ENCODE measurements at places on chromosomes 11 and 22. TPM values are rescaled to one million over a fixed set of nuclear protein-coding genes. Genes with fewer than 3 reads are reported as not detected.

GRCh38 chr11:93464927-93465540 lies 78.2 kb downstream of the SMCO4 start:
- no peak for ATAC-seq

Gene OR52N4
- total RNA-seq = not detected

Gene CRYBB2
- total RNA-seq = not detected

DNA sequence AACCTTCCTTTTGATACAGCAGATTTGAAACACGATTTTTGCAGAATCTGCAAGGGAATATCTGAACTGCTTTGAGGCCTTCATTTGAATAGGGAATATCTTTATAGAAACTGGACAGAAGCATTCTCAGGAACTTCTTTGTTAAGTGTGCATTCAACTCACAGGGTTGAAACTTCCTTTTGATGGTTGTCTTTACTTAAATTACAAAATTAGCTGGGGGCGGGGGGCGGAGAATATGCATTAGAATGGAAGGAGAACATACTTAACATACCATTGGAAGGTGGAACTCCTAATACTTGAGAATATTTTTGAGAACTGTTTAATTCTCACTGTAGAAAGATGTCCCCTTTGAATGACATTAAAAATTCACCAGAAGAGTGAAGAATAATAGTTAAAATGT lies 104.4 kb downstream of the TRIM51G start:
- ATAC-seq = no peak

Gene APOL1
- total RNA-seq = 19.0 TPM

- ATAC-seq = no peak
Measured at GRCh38 chr22:50034126-50035081, 21.8 kb upstream of the IL17REL start.

Gene HBB
- 20.2 TPM for total RNA-seq

DNA sequence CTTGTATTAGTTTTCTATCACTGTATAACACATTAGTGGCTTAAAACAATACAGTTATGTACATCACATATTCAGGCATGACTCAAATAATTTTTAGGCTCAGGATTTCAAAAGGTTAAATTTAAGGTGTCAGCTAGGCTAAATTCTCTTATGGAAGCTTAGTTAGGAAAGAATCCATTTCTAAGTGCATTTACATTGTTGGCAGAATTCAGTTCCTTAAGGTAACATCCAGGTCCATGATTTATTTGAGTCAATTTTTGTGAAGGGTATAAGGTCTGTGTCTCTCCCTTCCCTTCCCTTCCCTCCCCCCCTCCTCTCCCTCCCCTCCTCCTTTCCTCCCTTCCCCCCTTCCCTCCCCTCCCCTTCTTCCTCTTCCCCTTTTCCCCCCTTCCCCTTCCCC lies 399.0 kb upstream of the CNTN5 start:
- ATAC-seq = no peak

Gene SNX32
- total RNA-seq = 0.12 TPM

DNA sequence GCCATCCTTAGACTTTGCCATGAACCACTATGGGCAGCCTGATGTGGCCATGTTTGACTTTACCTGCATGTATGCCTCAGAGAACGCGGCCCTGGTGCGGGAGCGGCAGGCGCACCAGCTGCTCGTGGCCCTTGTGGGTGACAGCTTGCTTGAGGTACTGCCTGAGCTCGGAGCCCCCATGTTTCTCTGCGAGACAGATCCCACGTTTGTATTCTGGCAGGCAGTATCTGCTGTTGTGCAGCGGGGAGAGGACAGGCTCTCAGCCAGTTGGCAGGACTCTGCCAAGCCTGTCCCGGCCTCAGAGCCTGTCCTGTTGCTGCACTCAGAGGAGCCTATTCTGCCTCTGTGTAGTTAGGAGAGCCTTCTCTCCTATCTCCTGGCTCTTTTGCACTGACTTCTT lies 109.9 kb downstream of the MICAL2 start:
- ATAC-seq = no peak

DNA sequence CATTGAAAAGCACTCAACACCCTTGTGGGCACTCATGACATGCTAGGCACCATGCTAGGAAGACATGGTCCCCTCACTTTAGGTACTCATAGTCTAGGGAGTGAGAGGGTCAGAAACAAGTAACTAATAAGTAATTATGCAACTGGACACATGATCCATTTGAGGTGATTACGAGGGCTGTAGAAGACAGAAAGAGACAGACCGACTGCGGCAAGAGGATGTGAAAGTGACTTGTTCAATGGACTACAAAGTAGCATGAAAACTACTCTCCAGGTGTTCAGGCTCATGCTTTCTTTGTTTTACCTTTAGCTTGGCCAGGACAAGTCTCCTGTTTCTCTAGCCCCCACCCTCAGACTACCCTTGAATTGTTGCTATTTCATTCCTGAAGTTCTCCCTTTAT lies 310.8 kb upstream of the SORL1-AS1 start:
- no peak for ATAC-seq

DNA sequence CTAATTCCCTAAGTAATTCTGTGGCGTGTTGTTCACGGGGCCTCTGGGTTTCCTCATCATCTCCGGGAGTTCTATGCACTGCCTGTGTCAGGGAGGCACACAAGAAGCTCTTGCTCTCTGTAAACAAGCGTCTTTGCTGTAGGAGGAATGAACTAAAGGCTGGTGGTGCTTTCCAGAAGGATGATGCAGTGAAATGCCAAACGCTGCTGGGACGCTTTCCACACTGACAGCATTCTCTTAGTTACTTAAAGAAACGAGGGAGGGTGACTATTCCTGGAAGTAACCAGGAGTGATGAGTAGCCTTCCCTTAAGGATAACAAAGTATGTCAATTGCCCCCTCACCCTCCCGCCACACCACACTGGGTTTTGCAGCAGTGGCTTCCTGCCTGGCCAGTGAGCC lies 38.5 kb upstream of the NUP50 start:
- ATAC-seq = no peak

DNA sequence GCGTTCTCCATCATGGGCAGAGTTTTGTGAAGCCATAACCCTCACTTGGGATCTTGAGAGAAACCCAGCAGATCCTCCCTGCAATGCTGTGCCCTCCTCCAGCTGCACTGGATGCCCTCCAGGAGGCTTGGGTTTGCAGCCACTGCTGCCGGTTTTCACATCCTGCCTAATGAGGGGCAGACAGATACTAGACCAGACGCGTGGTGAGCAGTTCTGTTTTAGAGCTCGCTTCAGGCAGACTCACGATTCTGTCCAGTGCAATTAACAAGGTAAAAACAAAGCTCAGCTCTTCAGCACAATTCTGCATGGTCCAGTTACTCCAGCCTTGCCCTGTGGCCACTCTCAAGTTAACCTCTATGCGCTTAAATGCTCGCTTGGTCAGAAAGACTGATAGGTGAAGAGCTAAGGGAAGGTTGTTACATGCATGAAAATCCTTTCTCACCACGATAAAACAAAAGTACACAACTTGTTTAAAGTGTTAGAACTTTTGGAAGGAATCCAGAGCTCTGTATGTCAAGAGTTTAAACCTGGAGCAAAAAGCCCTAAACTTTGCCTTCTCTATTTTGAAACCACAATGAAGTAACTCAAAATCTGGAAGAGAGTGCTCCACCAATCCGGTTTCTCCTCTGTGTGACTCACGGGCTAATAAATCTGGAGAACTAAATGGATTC lies 292.3 kb upstream of the FAT3 start:
- ATAC-seq = no peak

- peak; percentile 32 for ATAC-seq
Measured at GRCh38 chr11:36509201-36509639, 852 bp downstream of the TRAF6 start.

Gene CLNS1A
- total RNA-seq = 106 TPM

Gene NUDT8
- 56.0 TPM for total RNA-seq

DNA sequence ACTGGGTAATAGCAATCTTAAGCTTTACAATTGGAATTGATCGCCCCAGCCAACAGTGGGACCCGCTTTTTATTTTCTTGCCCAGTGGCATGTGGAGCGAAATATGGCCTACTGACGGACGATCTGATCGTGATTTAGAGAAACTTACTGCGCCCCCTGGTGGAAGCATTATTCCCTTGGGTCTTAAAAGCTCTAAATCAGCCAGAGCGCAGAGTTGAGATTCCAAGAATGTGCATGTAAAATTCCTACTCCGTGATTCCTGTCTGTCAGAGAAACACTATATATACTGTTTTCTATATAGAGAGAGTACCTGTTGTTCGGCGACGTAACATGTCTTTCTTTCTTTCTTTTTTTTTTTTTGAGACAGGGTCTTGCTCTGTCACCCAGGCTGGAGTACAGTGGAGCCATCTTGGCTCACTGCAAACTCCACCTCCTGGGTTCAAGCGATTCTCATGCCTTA lies 3.7 kb upstream of the DPF2 start:
- peak; percentile 40 for ATAC-seq

Gene IGF2
- total RNA-seq = 1.6 TPM

- no peak for ATAC-seq
Measured at GRCh38 chr11:19349340-19350025, 108.7 kb upstream of the E2F8 start.

DNA sequence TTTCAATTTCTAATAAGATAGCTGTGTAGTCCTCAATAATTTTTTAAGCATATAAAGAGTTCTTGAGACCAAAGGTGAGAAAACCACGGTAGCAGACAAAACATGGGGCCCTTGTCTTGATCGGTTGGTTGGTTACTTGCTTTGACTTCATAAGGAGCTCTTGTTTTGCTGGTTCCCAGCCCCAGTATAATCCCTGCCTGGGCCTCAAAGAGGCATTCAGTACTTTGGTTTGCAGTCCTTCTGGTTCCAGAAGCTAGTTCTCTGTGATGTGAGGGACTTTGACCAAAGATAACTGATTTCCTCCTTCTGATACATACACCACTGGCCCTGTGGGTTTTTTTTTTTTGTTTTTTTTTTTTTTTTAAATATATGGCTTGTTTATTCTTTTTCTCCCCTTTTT lies 17.1 kb downstream of the MARK2 start:
- ATAC-seq = peak; percentile 50

DNA sequence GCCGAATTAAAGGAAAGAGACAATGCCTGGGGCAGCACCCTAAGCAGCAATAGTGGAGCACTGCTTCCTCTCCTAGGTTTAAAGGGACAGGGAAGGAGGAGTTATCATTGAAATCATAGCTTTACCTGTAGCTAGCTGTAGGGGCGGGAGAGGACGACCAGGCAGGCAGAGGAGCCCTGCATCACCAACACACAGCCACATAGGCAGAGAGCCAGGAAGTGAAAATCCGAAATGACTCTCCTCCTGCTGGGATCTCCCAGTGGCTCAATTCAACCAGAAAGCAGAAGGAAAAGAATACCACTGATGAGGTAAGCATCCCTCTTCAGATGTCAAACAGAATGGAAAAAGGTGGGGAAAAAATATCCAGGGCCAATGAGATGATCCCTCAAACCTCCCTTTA lies 20.4 kb downstream of the MRGPRX4 start:
- no peak for ATAC-seq

DNA sequence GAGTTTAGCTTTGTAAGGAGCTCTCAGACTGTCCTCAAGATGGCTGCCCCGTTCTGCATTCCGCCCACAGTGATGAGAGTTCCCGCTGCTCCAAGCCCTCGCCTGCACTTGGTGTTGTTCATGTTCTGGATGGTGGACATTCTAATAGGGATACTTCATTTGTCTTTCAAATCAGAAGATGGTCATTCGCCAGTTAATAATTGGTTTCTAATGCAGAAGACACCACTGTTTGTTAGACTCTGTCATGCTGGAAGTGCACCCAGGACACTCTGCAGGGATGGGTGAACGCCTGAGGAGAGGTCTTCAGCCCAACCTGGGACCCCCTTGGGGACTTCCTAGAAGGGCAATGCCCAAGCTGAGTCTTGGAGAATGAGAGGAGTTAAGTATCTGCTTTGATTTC lies 836.4 kb downstream of the TBC1D22A start:
- ATAC-seq = no peak

Gene C11orf91
- 1.1 TPM for total RNA-seq

GRCh38 chr11:107676336-107677057 lies 35.4 kb downstream of the SLN start:
- no peak for ATAC-seq

- ATAC-seq = no peak
Measured at GRCh38 chr11:64859542-64860414, 15.3 kb upstream of the CDC42BPG start.

Gene TIGD3
- 0.16 TPM for total RNA-seq

Measured in esophagus mucosa (tissue), 1 donor.